ENCODE measurements at places on chromosomes 2 and 18.

- DNase-seq: no peak
Measured at GRCh38 chr2:69943843-69944525, 17.4 kb downstream of the ASPRV1 start.

GRCh38 chr18:63271881-63272299 is 47.7 kb downstream of the BCL2 start:
- peak; percentile 21 for DNase-seq

- no peak for DNase-seq
Measured at GRCh38 chr2:97676620-97677019, 7.1 kb downstream of the C2orf92 start.

GRCh38 chr2:32910883-32911598 is 35.7 kb upstream of the LTBP1 start:
- no peak for DNase-seq

- no peak for DNase-seq
Measured at GRCh38 chr2:232352511-232353091, 25.9 kb upstream of the ALPP start.

DNA sequence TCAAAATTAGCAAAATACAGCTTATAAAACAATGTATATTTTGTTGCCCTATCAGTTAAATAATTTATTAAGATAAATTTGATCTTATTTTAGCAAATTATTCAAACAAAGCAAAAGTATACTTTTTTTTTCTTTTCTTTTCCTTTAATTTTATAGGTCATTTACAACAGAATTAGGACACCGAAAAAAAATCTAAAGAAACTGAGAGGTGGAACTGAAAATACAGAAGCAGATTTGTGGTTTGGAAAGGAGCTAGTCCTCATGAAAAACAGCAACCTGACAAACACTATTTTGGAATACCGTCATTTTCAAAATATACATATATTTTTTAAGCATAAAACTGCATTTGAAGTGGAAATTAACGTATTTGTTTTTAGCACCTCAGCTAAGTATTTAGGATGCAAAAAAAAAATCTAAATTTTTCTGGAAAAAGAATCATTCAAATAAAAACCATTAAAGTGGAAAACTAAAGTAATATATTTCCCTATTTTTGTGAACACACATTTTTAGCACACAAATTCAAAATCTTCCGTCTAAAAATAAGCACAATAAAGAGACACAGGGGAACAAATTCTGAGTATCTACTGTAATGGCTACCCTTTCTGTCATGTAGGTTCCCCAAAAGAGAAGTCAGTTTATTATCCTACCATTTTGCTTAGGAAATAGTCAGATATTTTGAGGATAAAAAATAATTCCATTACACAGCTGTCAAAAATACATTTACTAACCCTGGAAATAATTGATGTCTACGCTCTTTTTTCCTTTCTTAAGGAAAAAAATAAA is 2.7 kb downstream of the CCDC88A start:
- no peak for DNase-seq

DNA sequence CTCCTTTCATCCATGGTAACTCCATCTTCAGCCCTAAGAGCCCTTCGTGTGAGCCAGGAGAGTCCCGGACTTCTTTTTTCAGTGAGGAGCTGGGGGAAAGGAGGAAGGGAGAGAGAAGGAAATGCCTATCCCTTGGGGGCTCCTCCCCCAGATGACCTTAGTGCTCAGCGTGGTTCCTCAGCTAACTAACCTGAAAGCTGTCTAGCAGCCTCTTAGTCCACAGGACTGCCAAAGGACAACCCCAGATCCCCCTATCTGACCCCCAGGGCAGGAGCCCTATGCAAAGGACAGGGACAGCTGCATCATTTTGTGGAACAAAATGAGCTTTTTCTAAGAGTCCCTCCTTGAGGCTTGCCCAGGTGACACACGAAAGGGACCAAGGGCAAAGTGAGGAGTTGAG is 7.9 kb downstream of the SPR start:
- no peak for DNase-seq

GRCh38 chr2:19532547-19533196 is 174.2 kb upstream of the OSR1 start:
- no peak for DNase-seq

- no peak for DNase-seq
Measured at GRCh38 chr2:185402474-185402873, 336.1 kb upstream of the FSIP2 start.

GRCh38 chr18:26262156-26262555 is 35.9 kb downstream of the TAF4B start:
- no peak for DNase-seq

DNA sequence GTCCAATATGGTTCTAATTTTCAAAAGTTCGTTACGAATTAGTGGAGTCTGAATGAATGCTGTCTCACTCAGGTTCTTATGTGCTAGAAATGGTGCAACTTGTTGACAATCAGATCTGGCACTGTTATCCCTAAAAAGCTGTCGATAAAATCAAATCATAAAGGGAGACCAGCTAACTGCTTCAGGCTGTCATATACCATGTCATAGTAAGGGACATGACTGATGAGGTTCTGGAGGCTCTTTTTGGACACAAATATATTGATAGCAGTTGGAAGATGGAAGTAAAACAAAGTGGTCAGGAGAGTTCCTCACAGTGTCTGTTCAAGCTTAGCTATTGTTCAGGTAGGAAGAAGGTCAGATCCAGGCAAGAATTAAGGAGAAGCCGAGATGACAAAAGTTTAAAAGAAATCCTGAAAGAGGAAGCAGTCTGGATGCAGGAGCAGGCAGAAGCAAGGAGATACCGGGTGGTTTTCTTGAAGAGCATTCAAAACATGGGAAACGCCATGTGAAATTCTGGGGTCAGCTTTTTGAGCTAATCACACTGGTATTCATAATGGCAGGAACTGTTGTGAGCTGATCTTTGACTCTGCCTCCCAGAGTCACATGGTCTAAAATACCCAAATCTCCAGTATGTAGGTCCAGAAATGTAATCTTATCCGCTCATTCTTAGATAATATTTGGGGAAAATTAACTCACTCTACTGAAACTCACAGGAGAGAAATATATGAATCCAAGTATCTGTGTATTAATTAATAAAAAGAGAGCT is 9.4 kb upstream of the CAVIN2 start:
- no peak for DNase-seq

DNA sequence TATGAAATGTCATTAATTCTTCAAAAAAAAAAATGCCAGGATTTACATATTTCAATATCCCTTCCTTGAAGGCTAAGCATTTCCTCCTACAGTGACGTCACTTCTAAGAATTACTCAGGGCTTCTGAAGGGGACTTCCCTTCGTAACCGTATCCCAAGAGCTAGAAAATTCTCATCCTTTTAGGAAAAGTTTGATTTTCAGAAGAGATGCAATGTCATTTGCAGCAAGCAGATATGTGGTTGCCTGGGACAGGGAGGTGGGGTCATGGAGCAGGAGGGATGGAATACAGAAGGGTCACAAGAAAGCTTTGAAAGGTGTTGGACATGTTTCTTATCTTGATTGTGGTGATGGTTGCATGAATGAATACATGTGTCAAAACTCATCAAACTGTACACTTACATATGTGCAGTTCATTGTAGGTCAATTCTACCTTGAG is 97.0 kb upstream of the ATL2 start:
- no peak for DNase-seq

GRCh38 chr2:232410238-232410900 is 3.7 kb downstream of the ALPG start:
- no peak for DNase-seq

- DNase-seq: no peak
Measured at GRCh38 chr2:234488913-234489451, 7.9 kb downstream of the ARL4C start.

DNA sequence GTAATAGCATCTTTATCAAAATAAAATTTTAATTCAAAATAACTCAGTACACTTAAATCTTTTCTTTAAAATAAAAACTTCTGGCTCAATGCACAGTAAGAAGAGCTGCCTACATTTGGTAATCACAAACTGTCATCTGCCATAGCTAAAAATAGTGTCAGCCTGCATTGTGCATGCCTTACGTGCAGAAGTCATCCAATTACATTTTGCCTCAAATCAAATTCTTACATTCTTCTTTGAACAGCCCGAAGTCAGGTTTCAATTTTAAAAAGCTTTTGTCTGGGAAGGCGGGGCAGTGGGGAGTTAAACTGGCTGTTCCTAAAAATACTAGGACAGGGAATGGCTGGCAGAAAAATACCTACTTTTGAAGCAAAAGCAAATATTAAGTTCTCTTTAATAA is 51.1 kb downstream of the RTN4 start:
- peak; percentile 83 for DNase-seq
